Activated CD8-positive, alpha-beta memory T cell treated with anti-CD3 and anti-CD28 coated beads for 1 hour (primary cell): ENCODE measurements at places on chromosomes 3 and 15.

DNA sequence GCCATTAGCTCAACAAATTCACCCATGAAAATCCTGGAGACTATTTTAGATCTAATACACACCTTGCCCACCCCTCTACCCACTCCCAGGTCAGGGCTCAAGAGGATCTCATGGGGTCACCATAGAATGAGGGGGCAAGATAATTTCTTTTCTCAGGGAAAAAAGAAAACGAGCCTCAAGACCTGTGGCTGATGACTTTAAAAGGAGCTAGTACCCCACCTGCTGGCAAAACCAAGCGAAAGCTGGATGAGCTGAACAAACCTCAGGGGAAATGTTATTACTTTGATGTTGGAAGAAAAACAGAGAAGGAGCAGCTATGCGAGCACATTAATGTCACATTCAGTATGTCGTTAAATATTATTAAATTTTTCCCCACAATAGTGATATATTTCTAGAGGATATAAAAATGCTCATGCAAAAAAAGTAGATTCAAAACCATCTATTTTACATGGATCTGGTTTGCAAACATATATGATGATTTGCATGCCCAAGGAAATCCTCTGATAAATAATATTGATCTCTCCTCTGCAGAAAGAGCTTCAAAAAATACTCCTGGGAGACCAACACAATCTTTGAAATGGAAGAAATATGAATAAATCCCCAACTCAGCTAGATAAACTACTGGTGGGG lies 37.7 kb downstream of the PLD1 start:
- DNase-seq = peak; percentile 16

GRCh38 chr3:142596726-142597088 lies 514 bp downstream of the PLS1 start:
- DNase-seq = no peak

DNA sequence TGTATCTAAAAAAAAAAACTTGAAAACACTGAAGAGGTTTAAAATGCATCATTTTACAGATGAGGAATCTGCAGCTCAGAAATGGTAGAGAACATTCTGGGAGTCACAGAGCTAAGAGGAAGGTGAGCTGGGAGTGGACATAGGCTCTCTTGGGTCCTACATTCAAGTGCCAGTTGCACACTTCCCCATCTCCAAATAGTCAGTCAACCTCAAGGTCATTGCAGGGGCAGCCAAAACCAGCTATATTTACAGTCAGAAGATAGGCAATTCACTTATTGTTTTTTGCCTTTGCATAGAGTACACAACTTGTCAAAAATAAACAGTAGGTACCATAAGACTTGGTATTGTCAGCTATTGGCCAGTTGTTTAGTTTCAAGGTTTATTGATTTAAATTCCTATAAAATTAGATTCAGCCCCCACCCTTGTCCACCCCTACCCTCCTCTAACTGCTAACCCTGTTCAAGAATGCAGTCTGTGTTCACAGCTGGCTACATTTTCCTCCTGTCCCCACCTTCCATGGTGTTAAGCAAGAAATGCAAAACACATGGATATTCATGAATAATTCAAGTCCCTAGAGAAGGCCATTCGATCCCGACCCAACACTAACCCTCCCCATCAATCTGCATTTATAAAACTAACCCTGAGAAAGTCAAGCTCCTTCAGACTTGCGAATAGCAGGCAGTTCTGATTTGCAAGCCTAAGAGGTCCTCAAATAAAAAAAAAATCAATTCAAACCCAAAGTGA lies 567.0 kb upstream of the MCTP2 start:
- DNase-seq = no peak

DNA sequence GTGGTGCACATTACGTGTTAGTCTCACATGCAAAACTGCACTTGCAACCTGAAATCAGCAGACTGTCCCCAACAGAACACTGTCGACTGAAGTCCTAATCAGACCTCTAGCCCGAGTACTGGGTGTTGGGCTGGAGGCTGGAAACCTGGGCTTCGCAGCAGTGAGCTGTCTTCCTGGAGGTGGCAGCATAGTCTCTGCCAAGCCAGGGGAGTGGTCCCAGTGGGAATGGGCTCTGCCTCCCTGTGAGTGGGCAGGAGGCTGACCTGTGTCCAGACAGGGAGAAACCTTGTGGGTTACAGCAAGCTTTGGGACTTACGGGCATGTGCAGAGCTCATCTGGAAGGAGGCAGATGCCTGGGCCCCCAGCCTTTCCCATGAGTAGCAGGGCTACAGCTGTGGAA lies 38.2 kb upstream of the MYZAP start:
- no peak for DNase-seq

DNA sequence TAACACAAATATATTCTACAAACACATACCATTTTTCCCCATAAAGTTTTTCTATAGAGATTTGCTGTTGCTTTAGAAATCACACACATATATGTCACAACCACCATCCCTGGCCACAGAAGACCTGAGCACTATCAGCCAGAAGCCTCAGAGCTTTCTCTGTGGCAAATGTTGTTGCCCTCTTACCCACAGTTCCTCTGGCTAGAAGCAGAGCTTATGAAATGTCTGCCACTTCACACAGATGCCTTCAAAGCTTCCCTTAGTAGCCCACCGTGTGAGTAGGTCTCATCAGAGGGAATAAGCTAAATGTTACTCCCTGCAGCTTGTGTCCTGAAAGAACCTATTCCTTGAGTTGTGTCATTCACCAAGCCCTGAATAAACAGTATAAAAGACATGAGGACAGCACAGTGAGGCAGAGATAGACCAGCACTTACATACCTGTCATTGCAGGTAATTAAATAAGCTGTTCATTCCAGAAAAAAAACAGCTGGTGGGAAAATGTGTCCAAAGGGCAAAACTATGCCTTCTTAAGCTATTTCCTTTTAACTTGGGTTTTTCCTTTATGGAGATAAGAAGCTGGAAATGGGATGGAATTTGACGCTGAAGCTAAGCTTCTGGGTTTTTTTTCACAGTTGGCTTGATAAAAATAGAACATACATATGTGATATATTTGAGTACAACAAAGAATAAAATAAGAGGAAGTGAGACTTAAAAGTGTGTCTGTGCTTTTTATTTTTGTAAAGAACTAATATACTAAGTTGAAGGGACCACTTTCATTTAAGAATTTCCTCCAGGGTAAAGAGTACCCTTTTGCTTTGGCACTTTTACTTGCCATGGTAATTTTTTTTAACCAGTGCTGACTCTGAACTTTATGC lies 391.4 kb downstream of the KCNH8 start:
- no peak for DNase-seq

DNA sequence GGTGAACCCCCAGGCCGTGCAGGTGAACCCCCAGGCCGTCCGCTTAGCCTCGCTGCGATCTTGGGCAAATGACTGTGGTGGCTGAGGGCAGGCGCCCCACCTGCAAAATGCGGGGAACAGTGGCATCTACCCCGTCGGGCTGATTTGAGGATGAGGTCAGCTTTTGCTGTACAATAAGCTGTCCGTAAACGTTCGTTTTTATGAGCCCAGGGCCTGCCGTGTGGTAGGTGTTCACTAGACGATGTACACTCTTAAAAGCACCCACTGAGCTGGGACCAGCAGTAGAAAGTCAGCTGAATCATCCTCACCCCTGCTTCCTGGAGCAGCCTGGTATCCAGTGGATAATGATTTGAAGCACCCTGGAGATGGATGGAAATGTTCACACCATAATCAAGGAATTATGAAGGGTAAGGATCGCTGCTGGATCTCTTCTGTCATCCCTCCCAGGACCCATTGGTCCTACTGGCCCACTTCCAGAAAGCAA lies 943 bp upstream of the PCSK6 start:
- no peak for DNase-seq

DNA sequence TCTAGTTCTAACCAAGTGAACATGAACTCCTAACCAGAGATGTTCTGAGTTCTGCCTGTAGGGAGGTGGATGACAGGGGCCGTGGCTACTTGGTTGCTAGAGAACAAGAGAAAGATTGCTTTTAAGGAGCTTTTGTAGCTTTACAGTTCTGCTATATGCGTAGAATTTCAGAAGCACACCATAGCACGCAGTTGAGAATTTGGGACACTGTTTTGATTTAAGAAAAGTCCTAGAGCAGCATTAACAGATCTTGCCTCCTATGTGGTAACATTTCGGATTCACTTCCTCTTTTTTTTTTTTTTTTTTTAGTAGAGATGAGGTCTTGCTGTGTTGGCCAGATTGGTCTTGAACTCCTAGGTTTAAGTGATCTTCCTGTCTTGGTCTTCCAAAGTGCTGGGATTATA lies 181.7 kb downstream of the TCF12 start:
- DNase-seq = no peak

DNA sequence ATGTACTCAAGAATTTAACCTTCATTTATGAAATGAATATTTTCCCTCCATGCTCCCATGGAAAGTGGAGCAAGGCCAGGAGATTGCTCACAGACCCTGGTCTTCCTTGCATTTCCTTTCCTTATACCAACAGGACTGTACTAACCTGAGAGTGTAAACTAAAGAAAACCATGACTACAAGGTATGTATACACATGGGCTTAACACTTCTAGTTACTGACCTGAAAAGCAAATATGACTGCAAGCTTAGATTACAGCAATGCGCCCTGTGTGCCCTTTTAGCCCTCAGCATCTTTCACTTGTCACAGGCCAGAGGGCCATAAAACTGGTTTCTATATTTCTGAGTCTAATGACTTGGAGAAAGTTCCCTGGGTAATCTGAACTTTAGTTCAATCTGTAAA lies 52.1 kb downstream of the NEK10 start:
- no peak for DNase-seq

- DNase-seq = no peak
These were observed 55.6 kb upstream of the CGNL1 start for GRCh38 chr15:57320631-57321220.

DNA sequence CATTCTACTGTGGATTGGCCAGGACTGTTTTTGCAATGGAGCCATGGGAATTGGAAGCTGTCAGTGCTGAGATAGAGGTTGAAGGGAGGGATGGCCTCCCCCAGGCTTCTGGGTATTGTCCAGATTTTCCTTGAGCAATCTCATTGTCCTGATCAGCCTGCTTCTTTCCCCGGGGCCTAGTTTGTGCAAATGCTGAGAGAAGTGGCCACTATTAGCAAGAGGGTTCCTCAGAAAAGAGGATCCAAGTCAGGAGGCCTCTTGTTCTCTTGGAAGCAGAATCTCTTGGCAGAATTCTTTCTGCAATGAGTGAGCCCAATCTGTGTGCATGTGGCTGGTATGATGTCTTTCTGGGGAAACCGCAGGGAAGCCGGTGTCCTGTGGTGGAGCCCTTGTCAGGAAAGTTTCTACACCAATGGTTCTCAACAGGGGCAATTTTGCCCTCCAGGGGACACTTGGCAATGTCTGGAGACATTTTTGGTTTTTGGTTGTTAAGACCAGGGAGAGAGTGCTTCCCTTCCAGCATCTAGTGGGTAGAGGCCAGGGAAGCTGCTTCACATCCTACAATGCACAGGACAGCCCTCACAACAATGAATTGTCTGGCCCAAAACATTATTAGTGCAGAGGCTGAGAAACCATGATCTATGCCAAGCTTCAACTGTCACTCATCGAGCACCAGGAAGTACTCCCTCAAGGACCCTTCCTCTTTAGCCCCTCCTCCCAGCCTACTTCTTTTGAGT lies 2.0 kb downstream of the LIPC start:
- no peak for DNase-seq

DNA sequence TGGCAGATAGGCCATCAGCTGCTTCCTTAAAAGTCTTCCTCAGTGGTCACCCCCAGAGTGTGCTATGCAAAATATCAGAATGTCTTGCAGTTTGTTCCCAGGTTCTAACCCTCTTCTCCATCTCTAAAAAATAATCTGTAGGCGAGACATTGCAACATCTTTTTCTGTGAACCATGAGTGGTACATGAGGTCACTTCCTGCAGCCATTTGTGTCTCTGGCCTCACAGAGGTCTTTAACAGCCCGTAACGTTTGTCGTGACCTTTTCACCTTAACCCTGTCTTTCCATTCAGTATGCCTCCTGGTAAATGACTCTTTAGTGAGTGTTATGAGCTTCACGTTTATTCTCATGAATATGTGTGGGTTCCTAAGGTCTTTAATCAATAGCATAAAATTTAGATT lies 145.4 kb downstream of the KLHL25 start:
- DNase-seq = no peak

GRCh38 chr15:74365598-74366445 lies 1.6 kb downstream of the CYP11A1 start:
- no peak for DNase-seq

- DNase-seq = no peak
These were observed 3.5 kb downstream of the CCK start for GRCh38 chr3:42262525-42262924.

GRCh38 chr3:178246004-178246403 lies 290.2 kb upstream of the KCNMB2 start:
- DNase-seq = no peak

DNA sequence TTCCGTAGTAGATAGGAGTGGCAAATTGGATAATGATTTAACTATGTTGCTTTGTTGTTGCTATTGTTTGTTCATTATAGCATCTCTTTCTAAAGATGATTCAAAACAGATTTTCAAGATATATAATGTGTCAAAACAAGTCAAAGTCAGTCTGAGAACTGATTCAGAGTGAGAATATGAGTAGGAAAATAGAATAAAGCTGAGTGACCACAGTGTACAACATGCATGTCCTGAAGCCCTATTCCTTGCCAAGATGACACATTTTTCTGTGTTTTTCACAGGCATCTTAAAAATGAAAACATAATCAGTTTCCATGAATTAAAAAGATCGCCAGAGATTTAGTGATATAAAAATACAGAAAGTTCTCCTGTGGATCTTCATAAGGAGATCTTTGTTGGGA lies 57.0 kb upstream of the THRB start:
- no peak for DNase-seq

GRCh38 chr3:19455546-19455945 lies 307.2 kb downstream of the KCNH8 start:
- DNase-seq = no peak

GRCh38 chr15:31456354-31457060 lies 129.9 kb downstream of the KLF13 start:
- DNase-seq = no peak

GRCh38 chr3:194137008-194137505 lies 1.1 kb downstream of the HES1 start:
- DNase-seq = no peak

DNA sequence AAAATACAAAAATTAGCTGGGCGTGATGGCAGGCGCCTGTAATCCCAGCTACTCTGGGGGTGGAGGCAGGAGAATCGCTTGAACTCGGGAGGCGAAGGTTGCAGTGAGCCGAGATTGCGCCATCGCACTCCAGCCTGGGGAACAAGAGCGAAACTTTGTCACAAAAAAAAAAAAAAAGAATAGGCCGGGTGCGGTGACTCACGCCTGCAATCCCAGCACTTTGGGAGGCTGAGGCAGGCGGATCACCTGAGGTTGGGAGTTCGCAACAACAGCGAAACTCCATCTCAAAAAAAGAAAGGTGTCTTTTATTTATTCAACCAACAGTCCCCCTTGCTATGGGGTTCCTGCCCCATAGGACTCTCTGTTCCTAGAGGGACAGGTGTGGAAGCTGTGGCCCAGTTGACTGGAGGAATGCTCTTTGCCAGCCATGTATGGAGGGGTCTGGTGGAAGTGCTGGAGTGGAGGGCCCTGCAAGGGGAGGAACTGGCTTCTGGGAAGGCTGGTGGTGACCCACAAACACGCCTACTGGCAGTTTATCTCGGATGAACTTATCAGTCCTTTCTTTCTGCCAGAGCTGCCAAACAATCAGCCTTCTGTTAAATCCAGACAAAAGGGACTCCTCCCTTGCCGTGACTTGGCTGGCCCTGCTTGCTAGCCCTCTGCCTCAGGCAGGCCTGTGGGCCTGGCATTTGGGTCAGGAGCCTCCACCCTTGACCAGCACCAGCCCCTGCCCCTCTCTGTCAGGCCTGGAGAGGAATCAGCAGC lies 4.6 kb upstream of the DAG1 start:
- no peak for DNase-seq

- no peak for DNase-seq
These were observed 115.2 kb downstream of the CD47 start for GRCh38 chr3:107975529-107976201.
